Nephron progenitor cell (in vitro differentiated cells): ENCODE measurements at places on chromosomes 13 and 19.

DNA sequence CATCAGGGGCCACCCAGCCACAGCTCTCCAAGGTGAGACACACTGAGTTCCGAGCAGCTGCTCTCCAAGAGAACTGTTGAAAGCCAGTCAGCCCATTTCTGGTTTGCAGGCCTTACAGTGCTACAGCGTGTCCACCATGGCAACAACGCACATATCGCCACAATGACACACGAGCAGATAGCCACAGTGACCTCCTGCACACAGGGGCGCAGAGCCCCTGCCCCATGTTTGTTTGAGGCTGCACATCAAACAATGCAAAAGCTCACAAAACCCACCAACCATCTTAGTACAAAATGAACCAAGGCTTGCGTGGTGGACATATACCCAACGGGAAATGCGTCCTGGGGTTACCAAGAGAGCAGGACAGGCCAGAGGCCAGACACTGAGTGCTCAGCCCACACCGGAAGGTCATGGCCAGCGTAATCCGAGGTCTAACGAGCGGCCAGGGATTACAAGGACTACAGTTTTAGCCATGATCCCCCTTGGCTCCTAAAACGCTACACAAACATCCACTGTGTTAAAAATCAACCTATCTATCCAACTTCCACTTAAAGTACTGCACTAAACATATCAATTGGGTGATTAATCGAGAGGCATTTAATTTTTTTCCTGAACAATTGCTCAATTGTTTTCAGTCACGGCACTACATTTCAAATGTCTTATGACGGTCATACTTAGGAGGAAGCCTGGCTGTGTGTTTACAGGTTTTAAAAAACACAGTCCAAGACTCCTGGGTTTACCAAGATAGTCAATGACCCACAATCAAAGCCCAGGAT is 56.0 kb downstream of the STK24 start:
- no peak for DNase-seq

DNA sequence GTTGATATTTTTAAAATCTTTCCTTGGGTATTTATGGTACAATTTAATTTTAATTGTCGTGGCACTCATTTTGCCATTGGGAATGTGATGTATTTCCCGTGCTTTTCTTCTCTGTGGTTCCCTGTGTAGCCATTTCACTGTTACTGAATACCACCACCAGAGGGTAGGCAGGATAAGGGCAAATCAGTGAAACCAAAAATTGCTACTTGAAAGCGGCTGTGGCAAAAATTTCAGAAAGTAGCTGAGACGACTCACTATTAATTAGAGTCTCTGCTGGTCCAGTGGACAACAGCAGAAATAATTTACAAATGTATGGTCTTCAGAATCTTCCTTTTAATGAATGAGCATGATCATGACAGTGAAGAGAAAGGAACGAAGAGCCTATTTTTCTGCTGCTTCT is 34.4 kb upstream of the MIR17HG start:
- DNase-seq: no peak

- no peak for DNase-seq
These were observed 1639.9 kb downstream of the SLITRK5 start for GRCh38 chr13:89310943-89311672.

- no peak for DNase-seq
These were observed 8.1 kb upstream of the IPO5 start for GRCh38 chr13:97945342-97945741.

DNA sequence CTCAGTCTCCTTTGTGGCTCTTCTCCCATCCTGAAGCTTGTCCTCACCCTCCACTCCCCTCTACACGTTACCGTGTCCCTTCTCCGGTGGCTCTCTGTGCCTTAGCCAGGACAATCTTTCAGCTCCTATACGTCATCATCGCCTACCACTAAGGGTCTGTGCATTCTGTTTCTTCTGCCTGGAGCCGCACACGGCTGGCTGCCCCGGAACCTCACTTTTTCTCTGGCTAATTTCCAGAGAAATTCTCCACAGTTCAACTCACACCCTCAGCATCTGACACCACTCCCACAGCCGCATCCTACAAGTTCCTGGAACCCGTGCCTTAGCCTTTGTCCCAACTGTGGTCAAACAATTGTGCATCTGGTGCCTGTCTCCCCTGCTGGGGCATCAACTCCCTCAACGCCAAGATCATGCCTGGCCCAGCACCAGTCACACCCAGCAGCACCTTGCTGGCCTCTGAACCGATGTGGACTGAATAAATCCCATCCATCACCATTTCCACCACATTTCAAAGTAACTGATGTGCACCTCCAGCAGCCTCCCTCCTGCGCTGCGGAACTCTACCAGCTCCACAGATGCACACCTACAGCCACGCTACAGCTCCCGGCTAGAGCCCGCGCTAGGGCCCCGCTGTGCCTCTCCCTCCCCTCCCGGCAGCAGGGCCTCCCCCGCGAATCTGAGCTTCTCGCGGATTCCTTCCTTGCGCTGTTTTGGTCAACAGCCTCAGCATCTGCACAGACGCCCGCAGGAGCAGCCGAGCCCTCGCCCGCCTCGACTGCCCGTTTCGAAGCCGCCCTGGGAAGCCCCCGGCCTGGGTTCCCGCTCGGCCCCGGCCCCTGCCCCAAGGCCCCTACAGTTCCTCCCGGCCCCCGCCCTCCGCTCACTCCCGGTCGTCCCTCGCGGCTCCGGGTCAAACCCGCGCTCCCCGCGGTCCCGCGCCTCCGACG is 689 bp downstream of the DCUN1D2 start:
- DNase-seq: peak; percentile 31

DNA sequence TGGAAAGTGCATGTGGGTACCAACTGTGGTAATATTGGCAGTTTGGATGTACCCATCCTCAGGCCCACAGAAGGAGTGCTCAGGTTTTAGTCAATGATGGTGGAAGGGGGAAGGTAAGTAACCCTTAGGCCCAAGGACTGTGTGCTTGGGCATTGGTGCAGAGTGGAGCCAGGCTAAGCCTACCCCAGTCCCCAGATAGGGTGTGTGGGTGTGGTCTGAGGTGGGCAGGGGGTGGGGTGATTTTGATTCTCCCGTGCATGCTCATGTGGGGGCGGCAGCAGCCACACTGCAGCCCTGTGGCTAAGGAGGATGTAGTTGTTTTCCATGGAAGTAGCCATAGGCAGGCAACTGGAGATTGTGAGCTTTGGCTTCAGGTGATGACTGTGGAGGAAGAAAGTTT is 2197.3 kb downstream of the PCDH9 start:
- no peak for DNase-seq

GRCh38 chr13:97108530-97108900 is 113.6 kb upstream of the MBNL2 start:
- no peak for DNase-seq

DNA sequence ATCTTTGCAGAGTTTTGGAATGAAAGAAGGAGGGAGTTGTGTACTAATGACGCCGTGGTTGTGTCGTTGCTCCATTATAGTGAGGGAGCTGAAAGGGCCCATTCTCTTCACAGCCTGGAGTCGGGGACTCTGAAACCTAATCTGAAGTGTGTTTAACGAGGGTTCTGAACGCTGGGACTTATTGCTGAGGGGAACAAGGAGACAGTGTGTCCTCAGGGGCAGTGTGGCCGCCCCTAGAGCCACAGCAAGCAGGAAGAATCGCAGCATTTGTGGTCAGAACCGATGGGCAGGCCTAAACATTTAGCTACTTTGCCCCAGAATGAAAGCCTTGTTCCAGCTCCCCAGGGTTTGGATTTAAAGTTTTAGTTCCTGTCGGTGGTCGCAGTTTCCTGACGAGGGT is 156.4 kb upstream of the RNF113B start:
- DNase-seq: no peak

DNA sequence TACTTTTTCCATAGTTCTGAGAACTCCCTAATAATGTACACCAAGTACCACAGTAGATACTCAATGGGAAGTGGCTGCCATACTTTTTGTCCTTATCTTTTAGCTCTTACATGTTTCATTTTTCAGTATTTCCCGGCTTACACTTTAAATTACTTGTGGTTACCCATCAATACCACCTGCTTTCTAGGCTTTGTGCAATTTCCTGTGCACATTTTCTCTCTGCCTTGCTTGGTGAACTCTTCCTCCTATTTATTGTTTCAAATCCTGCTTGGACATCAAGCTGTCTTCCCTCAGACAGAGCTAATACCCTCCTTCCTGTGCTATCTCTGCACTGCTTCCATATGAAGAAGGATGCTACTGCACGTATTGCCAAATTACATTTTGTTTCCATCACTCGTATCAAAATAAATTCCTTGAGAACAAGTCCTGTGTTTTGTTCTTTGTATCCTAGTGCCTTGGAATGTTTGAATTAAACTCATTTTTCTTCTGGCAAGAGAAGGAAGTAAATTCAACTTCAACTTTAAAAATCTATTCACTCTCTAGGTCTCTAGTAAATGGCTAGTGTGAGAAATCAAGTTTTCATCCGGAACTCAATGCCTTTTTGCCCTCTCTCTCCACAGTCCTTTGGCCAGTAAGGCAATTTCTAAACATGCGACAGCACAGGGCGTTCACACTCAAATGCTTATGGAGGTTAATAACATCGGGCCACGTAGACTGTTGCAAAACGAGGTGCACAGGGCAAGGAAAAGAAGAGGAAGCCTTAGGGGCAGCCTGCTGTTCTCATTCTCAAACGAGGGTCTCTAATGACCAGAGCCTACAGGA is 5.6 kb downstream of the ZAR1L start:
- DNase-seq: no peak

DNA sequence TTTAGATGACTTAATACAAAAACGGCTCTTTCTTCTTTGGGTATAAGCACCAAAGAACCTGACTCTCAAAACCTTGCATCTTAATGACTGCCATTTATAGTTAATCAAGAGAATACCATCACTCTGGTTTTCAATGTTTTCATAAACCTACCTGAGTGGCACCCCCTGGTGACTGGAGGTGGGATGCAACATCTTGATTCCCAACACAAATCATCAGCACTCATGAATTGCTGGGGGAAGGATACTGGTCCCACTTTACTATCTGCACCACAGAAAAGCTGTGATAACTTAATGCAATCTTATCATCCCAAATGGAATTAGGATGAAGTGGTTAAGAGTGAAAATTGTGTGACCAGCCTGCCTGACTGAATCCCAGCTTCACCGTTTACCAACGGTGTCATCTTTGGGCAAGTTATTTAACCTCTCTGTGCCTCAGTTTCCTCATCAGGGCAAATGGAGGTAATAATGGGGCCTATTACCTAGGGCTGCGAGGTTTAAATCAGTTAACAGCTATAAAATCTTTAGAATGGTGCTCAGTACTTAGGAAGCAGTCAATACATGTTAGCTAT is 366.4 kb downstream of the KLF12 start:
- DNase-seq: no peak

- peak; percentile 60 for DNase-seq
These were observed 22.6 kb downstream of the ATP8B3 start for GRCh38 chr19:1789261-1790041.

GRCh38 chr13:77698201-77699058 is 943 bp downstream of the SLAIN1 start:
- peak; percentile 70 for DNase-seq

DNA sequence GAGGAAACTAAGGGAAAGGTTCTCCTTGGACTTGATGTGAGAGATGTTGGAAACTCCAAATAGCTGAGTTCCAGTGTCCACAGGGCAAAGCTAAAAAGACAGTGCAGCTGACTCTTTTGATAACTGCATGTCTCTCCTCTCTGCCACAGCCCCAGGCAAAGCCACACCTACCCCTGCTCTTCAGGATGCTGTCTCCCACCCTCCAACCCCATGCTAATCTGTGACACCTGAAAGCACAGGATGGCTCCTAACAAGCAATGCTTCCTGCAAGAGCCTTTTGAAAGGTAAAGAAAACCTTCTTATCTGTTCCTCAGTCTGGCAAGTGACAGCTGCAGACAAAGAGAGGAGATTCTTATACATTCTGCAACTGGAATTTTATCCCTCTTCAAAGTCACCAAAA is 14.5 kb downstream of the SLC46A3 start:
- DNase-seq: no peak

GRCh38 chr13:70253834-70254233 is 145.6 kb upstream of the KLHL1 start:
- no peak for DNase-seq

- no peak for DNase-seq
These were observed 41.1 kb upstream of the RGCC start for GRCh38 chr13:41416276-41416675.

DNA sequence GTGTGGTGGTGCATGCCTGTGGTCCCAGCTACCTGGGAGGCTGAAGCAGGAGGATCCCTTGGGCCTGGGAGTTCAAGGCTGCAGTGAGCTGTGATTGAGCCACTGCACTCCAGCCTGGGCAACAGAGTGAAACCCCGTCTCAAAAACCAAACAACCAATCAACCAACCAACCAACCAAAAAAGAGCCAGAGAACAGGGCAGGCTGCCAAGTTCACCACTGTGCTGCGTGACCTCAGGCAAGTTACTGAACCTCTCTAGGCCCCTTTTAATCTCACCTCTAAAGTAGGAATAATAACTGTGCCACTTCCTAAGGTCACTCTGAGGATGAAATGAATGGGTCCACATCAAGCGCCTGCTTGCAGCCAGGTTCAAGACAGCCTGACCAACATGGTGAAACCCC is 16.9 kb downstream of the TJP3 start:
- no peak for DNase-seq

DNA sequence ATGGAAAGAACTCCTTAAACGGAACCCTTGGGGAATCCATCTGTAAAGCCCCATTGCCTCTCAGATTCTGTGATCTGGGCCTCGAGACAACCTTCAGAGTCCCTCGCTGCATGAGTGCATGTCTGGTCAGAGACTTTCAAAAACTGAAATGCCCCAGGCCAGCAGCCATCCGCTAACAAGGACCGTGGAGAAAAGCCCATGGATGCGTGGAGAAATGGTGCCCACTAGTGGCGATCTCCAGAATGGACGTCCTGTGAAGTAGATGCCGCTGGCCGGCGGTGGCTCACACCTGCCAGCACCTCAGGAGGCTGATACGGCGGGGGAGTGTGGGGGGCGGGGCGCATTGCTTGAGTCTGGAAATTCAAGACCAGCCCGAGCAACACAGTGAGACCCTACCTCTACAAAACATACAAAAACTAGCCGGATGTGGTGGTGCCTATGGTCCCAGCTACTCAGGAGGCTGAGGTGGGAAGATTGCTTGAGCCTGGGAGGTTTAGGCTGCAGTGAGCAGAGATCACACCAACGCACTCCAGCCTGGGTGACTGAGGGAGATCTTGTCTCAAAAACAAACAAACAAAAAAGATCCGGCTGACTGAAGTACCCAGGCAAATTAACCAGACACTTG is 7.9 kb upstream of the CDC16 start:
- DNase-seq: peak; percentile 92

- DNase-seq: no peak
These were observed 147.5 kb downstream of the CYSLTR2 start for GRCh38 chr13:48801255-48801654.

- no peak for DNase-seq
These were observed 12.4 kb upstream of the CNFN start for GRCh38 chr19:42402376-42403116.

GRCh38 chr13:63112799-63113395 is 1697.2 kb upstream of the PCDH20 start:
- DNase-seq: no peak
